ENCODE measurements at places on chromosomes 3 and 15.
A peak's percentile ranks its signal among the peaks of the same experiment; 100 is the strongest.

DNA sequence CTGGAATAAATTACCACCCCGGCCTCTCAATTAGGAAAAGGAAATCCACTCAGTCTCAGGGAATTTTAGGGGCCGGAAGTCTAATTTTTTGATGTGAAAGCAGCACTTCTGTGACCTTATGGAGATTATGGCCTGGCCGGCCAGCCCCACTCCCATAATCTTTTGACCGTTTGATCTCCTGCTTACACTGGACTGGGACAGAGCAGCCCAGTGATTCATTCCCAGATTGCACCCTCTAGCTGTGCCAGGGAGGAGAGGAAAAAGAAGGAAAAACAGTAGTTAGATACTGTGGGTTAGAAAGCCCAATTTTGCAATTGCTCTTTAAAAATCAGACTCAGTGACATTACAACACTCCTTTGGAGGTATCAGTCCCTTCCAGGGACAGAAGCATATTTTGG, 32.4 kb downstream of the GJD2 start:
- DNase-seq = no peak

- DNase-seq = peak; percentile 87
Measured at GRCh38 chr15:48331796-48332641, 790 bp downstream of the DUT start.

DNA sequence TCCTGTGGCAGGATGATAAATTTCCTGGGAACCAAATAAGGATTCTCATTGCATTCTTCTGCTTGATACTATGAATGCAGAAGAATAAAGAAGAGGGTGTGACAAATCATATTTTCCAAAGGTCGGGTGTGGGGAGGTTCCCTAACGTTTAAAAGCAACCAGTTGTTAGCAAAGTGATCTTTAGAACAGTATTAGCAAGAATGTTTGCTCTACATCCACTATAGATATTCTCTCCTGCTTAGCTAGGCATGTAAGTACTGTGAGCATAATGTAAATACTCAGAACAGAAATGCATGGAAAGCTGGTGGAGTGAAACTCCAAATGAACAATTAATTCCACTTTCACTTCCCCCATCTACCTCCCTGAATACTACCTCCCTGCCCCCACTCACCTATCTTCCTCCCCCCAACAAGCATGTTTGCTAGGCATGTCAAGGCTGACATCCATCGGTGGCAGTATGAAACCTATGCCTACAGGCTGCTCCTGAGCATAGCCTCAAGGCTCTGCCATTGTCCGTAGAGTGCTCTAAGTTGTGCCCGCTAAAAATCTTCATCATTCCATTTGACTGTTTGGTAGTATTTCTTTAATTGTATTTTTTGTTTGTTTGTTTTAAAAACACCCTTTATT, 329.7 kb downstream of the TIGIT start:
- DNase-seq = no peak

- DNase-seq = no peak
Measured at GRCh38 chr3:119635719-119636118, 24.7 kb downstream of the POPDC2 start.

DNA sequence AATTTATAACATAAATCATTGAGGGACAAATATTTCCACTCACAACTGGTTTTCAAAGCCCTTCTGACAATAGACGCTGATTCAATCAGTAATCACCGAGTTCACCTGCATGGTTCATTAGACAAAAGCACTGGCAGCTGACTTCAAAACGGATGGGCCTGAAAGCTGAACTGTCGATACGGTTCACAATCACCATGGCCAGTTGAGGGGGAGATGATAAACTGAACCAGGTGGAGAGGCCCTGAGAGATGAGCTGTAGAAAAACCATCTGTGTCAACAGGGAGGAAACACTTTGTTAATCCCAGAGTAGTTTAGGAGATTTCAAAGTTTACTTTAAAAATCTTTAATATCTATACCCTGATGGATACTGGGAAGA, 75.0 kb downstream of the PEX5L start:
- no peak for DNase-seq

DNA sequence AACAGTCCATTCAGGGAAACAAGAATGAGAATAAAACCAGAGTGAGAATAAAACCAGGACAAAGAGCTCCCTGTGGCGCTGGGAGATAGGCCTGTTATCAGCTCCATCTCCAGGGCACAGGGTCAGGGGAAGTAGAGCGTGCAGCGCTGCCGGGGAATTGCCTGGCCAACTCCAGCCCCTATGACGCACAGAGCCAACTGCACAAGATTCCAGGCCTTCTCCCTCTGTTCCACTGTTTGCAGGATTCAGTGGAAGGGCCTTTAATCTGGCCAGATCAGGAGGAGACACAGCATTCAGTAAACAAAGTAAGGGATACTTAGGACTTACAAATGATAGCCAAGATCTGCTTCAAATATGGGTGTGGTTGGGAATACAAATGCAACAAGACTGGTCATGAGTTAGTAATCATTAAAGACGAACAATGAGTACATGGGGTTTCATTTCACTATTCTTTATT, 49.4 kb downstream of the ITGB5 start:
- no peak for DNase-seq

DNA sequence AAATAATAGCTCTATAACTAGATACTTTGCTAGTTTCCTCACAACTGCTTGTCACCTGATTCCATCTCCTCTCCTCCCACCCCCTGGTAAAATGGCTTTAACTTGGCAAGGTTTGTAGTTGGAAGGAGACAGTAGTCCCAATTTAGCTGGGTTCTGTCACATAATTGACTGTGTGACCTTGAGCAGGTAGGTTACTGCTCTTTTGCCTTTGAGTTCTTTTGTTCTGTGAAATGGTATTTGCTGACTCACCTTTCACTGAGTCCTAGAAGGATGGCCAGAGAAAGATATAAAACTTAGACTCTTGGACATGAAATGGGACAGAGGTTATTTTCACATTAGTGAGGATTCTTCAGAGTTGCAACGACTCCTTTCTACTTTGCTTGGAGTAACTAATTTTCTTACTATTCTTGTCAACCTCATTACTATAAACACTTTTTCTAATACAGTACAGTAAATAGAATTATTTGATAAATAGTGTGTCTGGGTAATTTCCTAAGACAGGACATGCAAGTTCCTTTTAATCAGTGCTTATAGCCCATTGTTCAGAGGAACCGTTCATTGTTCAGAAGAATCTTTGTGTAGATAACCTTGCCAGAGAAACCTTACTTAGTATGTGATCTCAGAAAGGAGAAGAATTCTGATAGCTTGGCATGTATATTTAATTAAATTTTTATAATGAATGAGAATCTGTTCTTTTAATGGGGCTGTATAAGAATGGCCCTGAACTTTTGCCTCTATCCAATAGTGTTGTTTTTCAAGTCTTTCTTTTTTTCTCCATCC, 14.3 kb downstream of the AKAP13 start:
- DNase-seq = no peak

DNA sequence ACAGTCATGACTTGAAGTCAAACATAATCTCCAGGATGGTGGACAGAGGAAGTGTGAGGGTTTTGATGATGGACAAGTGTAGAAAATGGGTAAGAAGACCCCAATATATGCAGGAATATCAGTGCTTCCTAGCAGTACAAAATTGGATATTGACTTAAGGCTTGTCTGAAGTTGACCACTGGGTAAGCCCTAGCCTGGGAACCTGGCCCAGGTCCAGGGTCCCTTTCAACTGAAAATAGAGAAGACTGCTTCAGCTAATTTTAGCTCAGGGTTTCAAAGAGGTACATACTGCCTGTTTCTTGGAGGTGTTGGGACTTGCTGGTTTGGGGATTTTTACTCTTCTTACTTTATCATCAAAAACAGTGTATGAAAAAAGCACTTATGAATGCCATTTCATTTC, 4.7 kb downstream of the NR1D2 start:
- no peak for DNase-seq

DNA sequence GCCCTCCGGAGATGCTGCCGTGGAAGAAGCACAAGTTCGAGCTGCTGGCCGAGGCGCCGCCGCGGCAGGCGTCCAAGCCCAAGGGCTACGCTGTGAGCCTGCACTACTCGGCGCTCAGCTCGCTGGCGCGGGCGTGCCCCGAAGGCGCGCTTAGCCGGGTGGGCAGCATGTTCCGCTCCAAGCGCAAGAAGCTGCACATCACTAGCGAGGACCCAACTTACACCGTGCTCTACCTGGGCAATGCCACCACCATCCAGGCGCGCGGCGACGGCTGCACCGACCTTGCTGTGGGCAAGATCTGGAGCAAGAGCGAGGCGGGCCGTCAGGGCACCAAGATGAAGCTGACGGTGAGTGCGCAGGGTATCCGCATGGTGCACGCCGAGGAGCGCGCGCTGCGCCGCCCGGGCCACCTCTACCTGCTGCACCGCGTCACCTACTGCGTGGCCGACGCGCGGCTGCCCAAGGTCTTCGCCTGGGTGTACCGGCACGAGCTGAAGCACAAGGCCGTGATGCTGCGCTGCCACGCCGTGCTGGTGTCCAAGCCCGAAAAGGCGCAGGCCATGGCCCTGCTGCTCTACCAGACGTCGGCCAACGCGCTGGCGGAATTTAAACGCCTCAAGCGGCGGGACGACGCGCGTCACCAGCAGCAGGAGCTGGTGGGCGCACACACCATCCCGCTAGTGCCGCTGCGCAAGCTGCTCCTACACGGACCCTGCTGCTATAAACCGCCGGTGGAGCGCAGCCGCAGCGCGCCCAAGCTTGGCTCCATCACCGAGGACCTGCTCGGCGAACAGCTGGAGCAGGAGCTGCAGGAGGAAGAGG, 1.3 kb downstream of the FAM43A start:
- peak; percentile 70 for DNase-seq

- no peak for DNase-seq
Measured at GRCh38 chr3:168990134-168990533, 673.4 kb downstream of the MECOM start.

DNA sequence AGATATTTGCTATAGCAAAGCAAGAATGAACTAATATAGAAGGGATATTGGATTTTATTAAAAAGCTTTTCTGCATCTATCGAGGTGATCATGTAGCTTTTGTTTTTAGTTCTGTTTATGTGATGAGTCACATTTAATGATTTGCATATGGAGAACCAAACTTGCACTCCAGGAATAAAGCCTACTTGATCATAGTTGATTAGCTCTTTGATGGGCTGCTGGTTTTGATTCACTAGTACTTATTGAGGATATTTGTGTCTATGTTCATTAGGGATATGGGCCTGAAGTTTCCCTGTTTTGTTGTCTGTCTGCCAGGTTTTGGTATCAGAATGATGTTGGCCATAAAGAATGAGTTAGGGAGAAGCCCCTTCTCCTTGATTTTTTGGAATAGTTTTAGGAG, 310.7 kb downstream of the ARPP21 start:
- no peak for DNase-seq

- no peak for DNase-seq
Measured at GRCh38 chr3:100423611-100424010, 22.3 kb downstream of the LNP1 start.

- DNase-seq = no peak
Measured at GRCh38 chr3:159417761-159418160, 570.9 kb upstream of the IL12A start.

DNA sequence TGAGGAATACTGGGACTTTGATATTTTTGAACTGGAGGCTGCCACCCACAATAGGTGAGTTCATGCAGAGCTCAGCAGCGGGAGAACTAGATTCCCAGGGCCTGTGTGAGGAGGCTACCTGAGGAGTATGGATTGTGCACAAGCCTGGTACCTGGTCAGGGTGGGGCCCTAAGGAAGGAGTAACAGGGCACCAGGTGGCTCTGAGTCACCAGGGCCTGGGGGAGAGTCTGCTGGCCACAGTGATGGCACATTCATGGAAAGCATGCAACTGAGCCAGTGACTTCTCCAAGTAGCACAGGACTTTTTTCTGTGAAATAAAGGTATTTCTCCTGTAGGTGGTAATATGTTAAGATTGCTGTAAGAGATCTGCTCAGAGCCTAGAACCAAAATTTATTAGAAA, 134.4 kb downstream of the PDE8A start:
- DNase-seq = no peak

DNA sequence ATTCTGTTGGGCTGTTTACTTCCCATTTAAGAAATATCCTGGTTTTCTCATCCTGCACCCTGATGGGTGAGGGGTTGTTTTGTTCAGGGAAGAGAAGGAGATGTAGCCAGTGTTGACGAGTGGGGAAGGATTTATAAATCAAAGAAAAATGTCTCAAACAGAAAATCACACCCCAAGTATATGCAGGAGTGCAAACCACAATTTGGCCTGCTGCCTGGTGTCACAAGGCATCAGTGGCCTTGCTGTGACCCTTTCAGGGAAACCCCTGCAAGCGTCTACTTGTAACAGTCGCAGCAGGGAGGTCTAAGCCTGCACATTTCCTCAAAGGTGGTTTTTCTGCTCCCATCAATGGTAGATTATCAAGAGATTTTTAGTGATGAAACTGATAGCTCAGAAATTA, 132.6 kb upstream of the LRRN1 start:
- no peak for DNase-seq

- DNase-seq = no peak
Measured at GRCh38 chr3:100653604-100654294, 44.3 kb downstream of the ADGRG7 start.

GRCh38 chr15:64779630-64780029, 4.2 kb upstream of the RBPMS2 start:
- no peak for DNase-seq

- no peak for DNase-seq
Measured at GRCh38 chr3:150348500-150348899, 59.6 kb upstream of the TSC22D2 start.

DNA sequence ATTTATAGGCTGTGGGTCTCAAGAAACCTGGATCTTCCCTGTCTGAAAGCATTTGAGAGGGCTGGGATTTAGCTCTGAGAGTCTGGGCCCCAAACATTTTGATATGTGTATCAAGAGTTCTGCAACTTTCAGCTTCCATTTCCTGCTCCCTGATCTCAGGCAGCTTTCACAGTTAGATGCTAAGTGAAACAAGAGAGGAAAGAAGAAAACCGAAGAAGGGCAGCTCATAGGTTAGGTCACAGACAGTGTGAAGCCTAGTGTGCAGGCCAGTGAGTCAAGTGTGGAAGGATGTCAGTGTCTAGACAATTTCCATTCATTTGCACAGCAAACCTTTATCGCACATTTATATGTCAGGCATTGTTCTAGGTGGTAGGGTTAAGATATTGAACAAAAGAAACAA, 173.6 kb upstream of the PROK2 start:
- DNase-seq = no peak

- DNase-seq = no peak
Measured at GRCh38 chr3:85780806-85781205, 822.0 kb downstream of the CADM2 start.

All from activated CD8-positive, alpha-beta memory T cell treated with anti-CD3 and anti-CD28 coated beads, Interleukin-2, amount 50 U/mL, for 48 hours (primary cell).